ENCODE measurements at places on chromosomes 11 and 22.

DNA sequence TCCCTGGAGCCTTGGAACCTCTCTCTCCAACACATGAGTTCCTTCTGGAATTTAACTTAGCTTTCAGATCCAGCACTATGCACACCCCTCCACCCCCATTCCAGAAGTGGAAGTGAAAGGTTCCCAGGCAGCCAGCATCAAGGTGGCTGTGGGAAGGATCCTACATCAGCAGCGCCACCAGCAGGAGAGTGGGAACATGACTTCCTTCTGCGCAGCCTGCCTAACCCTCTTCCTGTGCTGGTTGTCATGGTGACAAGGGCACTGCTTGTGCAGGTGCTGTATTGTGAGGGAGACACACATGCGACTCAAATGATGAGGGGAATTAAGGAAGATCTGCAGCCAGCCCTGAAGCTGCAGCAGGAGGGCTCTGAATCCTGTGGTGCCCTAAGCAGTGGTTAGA is 904.5 kb upstream of the API5 start:
- no peak for DNase-seq

DNA sequence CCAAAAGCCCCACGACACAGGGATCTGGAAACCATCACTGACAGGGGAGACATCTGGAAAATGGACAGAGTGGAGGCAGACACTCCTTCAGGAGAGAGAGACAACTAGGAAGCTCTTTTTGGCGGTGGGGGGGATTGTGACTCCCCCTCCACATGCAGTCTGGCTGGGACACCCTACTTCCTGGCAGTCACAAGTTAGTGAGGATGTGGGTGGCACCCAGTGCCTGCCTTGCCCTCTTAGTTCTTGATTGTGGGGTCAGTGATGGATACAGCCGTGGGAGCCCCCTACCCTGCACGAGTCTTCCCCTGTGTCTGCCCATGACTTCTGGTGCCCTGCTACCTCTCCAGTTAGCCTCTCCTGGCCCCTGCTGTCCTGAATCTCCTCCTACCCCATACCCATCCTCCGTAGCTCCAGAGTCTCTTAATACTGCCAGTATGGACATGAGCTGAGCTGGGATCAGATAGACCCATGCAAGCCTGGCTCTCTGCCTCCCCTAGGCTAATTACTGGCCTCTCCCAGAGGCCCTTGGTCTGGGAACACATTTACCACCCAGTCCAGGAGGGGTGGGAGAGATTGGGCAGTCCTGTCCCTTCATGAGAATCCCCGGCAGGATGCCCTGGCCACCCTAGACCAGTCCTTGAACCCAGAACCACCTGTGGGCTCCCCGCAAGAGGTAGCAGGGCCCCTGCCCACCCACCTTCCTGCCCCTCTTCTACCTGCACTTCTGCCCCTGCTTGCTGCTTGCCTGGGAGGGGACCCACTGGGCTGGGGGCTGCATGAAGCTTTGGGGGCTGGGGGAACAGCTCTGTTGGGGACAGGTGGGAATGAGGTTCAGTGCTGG is 22.8 kb downstream of the RHBDD3 start:
- no peak for DNase-seq

DNA sequence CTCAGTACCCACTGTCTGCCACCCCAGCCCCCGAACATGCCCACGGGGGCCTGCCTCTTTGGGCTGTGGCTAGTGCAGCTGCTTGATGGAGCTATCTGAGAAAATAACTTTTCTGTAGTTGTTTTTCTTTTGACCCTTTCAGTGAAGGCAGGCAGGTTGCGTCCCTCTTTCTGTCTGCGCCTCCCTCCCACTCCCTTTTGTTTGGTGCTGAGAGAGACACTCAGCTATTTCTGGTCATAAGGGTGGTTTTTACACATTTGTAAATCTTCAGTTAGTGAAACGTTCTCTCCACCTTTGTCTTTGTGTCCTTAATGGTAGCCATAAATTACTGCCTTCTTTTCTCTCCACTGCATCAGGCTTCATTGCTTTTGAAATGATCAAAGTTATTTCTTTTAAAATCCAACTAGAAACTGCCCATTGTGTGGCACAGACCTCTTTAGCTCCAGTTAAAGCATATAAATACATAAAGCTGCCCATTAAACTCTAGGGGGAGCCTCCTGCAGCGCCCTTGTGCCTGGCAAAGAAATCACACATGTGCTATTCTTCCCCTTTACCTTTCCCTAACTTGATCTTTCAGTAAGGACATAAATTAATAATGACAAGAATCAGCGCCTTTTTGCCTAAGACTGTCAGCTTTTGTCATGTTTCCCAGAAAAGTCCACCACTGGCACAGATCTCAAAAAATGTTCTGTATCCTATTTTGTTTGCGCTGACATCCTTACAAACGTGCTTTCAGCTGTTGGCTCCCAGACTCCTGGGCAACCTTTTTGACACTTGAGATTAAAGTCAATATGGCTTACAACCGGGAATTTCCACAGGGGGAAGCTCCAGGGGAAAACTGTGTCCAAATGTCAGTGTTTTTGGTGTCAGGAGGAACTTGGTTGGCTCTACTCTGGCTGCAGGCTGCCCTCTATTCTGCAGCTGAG is 1.7 kb upstream of the SCUBE2 start:
- DNase-seq = no peak

- DNase-seq = no peak
These were observed at the start of gene LIF for GRCh38 chr22:30245985-30246813. LIF (minus strand) TSS chr22:30246759; CDS start chr22:30246695, 64 bp downstream.

DNA sequence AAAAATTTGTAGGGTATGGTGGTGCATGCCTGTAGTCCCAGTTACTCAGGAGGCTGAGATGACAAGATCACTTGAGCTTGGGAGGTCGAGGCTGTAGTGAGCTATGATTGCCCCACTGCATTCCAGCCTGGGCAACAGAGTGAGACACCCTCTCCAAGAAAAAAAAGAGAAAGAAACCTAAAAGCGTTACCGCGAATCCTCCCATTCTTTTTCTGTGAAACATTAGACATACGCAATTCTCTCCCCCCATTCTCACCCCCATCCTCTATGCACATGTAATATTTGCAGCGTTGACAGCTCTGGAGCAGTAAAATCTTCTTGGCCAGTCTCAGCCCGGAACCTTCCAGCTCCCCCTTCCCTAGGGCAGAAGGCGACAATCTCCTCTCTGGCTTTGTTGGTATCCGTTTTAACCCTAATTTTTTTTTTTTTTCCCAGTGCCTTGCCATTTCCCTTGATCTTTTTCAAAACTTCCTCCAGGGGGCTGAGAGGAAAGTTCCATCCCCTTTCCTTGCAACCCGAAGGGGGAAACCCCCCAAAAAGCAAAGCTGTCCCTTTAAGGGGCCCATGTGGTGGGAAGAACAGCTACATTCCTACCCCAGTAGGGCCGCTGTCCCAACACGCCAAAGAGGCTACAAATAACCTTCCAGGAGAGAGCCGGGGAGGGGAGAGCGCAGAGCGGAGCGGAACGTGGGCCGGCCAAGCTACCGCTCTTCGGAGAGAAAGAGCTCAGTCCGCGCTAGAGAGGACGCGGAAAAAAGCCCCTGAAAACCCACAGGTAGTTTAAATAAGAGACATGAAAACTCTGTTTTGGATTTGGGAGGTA is 1.9 kb downstream of the LRP4 start:
- no peak for DNase-seq

- peak; percentile 7 for DNase-seq
These were observed 7.6 kb downstream of the OR56A1 start for GRCh38 chr11:6022956-6023355.

DNA sequence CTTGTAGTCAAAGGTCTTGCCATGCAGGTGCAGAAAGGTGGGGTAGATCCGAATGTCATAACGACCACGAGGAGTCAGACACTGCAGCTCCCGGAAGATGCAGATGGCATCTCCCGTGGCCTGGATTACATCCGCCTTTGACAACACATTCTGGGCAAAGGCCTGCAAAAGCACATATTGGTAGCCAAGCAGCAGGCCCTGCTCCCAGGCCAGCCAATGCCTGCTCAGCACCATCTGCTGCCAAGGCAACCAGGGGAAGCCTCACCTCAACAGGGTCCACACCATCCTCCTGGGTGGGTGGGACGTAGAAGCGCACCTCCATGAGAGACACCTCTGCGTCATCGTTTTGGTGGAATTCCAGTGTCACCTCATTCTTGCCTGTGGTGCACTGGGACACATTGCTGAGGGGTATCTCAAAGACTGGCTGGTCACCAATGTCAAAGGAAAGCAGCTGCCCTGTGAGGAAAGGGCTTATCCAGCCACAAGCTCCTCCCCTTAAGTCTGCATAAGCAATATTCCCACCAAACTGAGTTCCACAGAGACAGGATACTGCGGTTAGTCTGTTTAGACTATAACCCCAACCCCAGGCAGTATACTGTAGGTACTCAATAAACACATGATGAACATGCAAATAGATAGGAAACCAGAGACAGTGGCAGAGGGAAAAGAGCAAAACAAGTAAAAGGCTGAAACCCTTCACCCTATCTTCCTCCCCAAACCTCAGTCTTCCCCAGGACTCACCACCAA is 2.8 kb downstream of the SSRP1 start:
- no peak for DNase-seq

Data from NCI-H2081 treated with DMSO at 0.1 percent for 48 hours (cell line).